ENCODE measurements at places on chromosomes 12 and 14. TPM values are rescaled to one million over a fixed set of nuclear protein-coding genes. Genes with fewer than 3 reads are reported as not detected.

DNA sequence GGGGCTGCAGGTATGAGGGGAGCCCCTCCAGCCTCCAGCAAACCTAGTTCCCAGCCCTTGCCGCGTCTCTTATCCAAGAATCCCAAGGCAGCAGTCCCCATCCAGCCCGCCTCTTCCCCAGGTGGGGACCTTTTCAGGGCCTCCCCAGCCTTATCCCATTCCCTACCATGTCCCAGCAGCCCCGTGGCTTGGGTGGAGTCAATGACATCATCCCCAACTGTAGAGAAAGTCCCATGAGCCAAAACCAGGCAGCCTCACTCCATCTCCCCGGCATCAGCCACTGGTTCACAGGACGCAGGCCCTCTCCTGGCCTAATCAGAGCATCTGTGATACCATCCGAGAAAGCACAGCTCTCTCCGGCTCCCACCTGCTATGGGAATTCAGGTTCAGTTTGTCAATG, 131.0 kb downstream of the NCOR2 start:
- DNase-seq: no peak

DNA sequence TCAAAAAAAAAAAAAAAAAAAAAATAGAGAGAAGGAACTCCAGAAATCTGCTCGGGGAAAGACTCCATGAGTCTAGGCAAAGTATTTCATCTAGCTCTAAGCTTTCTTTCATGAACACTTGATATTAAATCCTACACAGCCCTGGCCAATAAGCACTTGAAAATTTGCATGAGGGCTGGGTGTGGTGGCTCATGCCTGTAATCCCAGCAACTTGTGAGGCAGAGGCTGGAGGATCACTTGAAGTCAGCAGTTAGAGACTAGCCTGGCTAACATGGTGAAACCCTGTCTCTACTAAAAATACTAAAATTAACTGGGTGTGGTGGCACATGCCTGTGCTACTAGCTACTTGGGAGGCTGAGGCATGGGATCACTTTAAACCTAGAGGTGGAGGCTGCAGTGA, 13.1 kb upstream of the METAP2 start:
- no peak for DNase-seq

- DNase-seq: no peak
These were observed 176.0 kb upstream of the PLEKHA5 start for GRCh38 chr12:18953505-18953904.

GRCh38 chr14:41392226-41392625, 214.4 kb upstream of the LRFN5 start:
- DNase-seq: no peak

GRCh38 chr14:90491221-90491885, 94.5 kb downstream of the CALM1 start:
- no peak for DNase-seq

DNA sequence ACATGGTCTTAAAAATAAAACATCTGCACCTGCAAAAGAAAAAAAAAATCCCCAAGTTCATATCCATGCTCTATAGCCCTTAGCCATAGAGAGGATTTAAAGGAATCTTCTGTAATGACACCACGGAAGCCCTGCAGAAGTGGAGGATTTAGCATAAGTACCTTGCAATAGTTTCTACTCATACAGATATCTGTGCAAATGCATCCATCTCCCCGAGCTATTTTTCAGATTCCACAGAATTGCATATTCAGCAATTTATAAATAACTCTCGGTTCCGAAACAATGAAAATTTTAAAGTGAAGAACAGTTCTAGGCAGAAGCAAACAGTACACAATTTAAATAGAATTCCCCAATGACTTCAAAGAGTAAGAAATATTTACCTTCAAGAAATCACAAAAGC, 424 bp downstream of the IGF1 start:
- no peak for DNase-seq

- DNase-seq: no peak
These were observed 25.4 kb upstream of the TESC start for GRCh38 chr12:117124421-117125271.

GRCh38 chr14:84891404-84891803, 638.5 kb upstream of the FLRT2 start:
- no peak for DNase-seq

- DNase-seq: no peak
These were observed 4.5 kb downstream of the FICD start for GRCh38 chr12:108519558-108519957.

DNA sequence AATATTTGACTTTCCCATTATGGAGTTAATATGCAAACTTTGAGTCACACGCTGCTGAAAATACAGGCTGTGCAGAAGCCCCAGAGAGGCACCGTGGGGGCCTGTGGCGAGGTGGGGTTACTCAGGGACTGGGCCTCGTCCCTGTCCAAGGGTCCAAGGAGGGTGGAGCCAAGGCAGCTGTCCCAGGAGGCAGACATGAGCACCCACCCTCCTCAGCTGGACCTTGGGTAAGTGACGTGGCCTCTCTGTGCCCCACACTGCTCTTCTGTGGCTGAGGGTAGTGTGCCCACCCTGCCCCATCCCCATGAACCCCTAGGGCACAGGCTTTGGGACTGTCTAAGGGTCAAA, 39.4 kb downstream of the FAM222A start:
- DNase-seq: no peak

GRCh38 chr12:26554332-26554731, 278.7 kb downstream of the ITPR2 start:
- no peak for DNase-seq

DNA sequence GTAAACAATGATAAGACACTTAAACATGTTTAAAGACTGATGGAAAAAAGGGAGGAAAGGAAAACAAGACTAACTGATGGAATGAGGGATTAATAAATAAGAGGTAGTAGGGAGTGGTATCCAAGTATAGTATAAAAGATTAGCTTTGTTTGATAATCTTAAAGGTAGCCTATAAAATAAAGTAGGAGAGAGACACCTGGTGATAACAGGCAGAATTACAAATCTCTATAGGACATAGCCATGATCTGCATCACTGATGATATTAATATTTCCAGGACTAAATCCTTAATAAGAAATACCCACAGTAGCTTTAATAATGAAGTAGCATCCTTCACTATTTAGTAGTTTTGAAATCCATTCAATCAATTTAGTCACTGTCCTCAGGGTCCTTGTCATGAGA, 30.4 kb downstream of the DLGAP5 start:
- DNase-seq: no peak

DNA sequence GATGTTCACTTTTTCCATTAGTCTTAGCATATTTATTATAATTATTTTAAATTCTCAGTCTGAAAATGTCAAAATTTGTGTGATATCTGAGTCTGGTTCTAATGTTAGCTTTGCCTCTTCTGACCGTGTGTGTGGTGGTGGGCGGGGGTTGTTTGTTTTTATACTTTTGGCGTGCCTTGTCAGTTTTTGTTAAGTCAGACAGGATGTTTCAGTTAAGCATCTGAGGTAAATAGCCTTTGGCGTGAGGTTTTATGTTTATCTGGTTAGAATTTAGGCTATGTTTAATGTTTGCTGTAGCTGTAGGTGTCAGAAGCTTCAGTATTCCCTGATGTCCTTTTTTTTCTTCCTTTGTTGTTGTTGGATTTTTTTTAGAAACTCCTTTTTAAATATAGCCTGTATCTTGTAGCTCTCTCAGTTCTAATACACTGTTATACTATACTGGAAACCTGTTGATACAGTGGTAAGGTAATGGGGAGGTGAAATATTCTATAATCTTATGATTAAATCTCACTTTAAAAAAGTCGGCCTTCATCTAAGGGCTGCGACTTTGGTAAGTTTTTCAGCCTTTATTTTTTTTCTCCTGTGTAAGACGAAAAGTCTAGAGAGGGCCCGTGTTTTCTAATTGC, 111.6 kb downstream of the SCAF11 start:
- DNase-seq: no peak

GRCh38 chr12:132018193-132018916, 68.6 kb downstream of the EP400 start:
- no peak for DNase-seq

- DNase-seq: no peak
These were observed at the start of gene TBPL2 for GRCh38 chr14:55440385-55440784. TBPL2 (minus strand) TSS chr14:55440616; CDS start chr14:55440449, 167 bp downstream.

- DNase-seq: no peak
These were observed 345.0 kb downstream of the CCDC91 start for GRCh38 chr12:28535216-28535615.

- no peak for DNase-seq
These were observed 432.2 kb downstream of the IPO8 start for GRCh38 chr12:30263434-30263833.

DNA sequence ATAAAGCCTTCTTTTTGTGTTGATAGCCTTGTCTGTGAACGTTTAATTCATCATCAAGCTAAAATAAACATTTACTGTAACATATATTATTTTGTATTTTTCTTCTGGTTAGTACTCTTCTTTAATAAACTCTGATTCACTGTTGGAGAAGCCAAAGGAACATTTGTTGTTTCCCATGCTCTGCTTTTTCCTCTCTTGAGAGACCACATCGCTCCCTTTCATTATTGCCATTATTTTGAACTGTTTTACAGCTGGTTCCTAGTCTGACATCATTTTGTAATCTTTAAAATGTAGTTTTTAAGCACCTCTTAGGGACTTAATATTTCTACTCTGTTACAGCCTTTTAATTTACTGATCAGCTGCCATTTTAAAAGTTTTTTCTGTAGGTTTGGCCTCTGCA, 301.8 kb downstream of the NPAS3 start:
- DNase-seq: no peak

DNA sequence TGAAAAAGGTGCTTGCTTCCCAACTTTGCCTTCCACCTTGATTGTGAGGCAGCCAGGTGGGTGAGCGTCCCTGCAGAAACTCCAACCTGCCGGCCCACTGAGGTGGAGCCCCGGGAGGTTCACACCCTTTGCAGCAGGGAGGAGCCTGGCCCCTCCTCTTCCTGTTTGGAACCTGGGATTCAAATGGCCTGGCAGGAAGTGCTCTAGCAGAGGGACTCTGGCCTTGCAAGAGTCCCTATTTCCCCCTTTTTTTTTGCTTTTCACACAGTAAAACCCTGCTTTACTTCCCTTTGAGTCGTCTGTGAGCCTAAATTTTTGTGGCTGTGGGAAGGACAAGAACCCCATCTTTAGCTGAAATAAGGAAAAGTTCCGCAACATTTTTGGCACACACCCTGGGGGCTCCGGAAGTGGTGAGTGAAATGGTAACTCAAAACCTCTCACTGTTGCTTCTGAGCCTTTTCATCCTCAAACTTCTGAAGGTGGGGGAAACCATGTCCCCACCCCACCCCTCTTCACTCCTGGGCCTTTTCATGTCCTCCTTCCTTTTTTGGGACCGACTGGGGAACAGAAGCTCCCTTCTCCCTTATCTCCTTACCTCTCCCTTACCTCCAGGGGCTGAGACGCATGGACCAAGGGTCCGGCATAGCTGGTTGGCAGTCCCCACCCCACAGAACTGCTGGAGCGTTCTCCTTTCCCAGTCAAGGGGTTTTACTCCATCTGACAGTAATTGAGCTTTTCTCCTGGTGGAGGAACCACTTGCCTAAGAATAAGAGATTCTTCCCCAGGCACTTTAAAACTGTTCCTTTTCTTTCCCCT, 102.0 kb downstream of the KCNMB4 start:
- DNase-seq: no peak

GRCh38 chr12:89280833-89281538, 71.3 kb downstream of the DUSP6 start:
- DNase-seq: no peak

Gene CIROP
- polyA plus RNA-seq: not detected

Gene ACSM4
- polyA plus RNA-seq: not detected

Gene IGFBP6
- 30.1 TPM for polyA plus RNA-seq

Gene ANAPC7
- polyA plus RNA-seq: 68.2 TPM

Gene GNPTAB
- 33.0 TPM for polyA plus RNA-seq

Gene LBHD2
- polyA plus RNA-seq: not detected

Gene VRK1
- 27.1 TPM for polyA plus RNA-seq

Gene ASIC1
- 5.7 TPM for polyA plus RNA-seq

Gene FAM234B
- 3.4 TPM for polyA plus RNA-seq

Gene EDDM3A
- not detected for polyA plus RNA-seq

Gene PTPRO
- polyA plus RNA-seq: 0.14 TPM

Gene CTSG
- not detected for polyA plus RNA-seq

Gene TESPA1
- polyA plus RNA-seq: not detected

Gene SLCO1B3
- polyA plus RNA-seq: not detected

Gene CD4
- not detected for polyA plus RNA-seq

Gene SDS
- not detected for polyA plus RNA-seq

Gene LALBA
- not detected for polyA plus RNA-seq
